Hippocampal formation (tissue), 2 donors: ENCODE measurements at places on chromosomes 6 and 20.
A peak's percentile ranks its signal among the peaks of the same experiment; 100 is the strongest.

GRCh38 chr6:136289327-136289578 lies 393 bp downstream of the BCLAF1 start:
- DNase-seq, result peak; percentile 70

DNA sequence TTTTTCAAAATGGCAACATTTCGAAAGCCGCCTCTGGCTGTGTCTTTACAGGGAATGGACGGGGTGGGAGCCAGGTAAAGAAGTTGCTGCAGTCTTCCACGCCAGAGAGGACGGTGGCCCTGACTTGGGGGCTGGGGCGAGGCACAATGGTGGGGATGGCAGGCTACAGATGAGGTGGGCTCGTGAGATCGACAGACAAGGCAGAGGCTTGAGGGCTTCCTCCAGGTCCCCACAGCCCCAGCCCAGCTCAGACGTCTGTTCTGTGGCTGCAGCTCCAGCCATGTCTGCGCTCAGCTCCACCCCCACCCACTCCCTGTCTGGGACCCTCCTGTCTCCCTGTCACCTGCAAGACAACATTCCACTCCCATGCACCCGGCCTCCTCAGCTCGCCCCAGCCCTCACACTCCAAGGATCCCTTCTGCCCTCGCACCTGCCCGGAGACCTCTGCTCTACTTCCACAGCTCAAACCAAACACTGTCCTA lies 7.4 kb upstream of the C20orf144 start:
- DNase-seq, result no peak

DNA sequence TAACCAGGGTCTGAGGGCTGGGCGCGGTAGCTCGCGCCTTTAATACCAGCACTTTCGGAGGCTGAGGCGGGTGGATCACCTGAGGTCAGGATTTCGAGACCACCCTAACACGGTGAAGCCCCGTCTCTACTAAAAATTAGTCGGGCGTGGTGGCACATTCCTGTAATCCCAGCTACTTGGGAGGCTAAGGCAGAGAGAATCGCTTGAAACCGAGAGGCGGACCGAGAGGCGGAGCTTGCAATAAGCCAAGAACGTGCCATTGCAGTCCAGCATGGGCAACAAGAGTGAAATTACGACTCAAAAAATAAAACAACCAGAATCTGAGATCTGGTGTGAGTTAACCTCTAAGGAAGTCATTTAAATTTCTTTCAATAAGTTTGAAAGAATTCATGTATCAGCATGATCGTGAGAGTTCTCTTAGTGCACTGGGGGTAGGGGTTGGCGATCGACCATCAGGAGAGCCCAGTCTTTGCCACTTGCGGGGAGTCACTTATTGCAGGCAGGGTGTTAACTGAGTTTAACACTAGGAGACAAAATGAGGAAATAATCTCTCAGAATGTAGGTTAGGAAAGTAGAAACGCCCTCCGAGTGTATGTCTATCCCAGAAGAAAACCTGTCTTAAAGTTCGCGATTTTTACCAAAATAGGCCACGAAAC lies 206.5 kb upstream of the ZNF184 start:
- no peak for DNase-seq

DNA sequence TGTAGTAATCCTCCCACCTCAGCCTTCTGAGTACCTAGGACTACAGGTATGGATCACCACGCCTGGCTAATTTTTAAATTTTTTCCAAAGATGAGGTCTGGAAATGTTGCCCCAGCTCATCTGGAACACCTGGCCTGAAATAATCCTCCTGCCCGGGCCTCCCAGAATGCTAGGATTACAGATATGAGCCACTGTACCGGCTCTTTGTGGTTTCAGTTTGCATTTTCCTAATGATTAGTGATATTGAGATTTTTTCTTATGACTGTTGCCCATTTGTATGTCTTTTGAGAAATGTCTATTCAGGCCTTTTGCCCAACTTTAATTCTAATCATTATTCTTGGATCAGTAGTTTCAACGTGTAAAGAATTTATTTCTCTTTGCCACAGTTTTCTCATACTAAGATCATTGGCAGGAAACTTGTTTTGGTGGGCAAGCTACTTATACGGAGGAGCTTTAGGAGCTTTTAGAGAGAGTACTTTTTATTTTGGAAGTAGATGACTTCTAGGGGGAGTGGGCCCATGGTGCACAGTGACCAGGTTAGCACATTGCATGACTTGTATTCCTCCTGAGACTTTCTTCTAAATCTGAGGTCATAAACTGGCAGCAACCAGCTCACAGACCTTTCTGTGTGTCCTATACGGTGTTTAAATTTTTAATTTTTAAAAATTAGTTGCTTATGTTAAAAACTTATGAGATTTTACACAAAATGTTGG lies 62.3 kb downstream of the STK4 start:
- DNase-seq, result no peak

DNA sequence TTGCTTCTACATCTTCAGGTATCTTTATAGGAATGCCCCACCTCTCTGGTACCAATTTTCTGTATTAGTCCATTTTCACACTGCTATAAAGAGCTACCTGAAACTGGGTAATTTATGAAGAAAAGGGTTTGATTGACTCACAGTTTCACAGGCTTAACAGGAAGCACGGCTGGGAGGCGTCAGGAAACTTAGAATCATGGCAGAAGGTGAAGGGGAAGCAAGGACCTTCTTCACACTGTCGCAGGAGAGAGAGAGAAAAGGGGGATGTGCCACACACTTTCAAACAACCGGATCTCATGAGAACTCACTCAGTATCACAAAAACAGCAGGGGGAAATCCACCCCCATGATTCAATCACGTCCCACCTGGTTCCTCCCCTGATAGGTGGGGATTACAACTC lies 24.4 kb upstream of the LY86 start:
- no peak for DNase-seq
